ENCODE measurements at places on chromosomes 7 and 10.
A peak's percentile ranks its signal among the peaks of the same experiment; 100 is the strongest.

DNA sequence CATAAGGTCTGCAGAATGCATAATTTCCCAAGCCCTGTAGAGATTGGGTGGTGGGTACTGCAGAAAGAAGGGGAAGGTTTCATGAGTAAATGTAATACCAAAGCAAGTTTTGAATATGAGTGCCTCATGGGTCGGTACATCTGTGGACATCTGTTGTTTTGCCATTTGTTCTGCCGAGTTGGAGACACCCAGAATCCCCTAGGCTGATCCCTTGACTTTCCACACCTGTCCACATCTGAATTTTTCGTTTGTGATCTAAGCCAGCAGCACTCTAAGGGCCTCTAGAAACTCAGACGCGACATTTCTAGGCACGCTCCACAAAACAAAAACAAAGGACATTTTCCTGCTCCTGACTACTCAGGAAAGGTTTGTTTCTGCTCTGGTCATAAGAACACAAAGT lies 11.7 kb upstream of the SLF2 start:
- no peak for DNase-seq

DNA sequence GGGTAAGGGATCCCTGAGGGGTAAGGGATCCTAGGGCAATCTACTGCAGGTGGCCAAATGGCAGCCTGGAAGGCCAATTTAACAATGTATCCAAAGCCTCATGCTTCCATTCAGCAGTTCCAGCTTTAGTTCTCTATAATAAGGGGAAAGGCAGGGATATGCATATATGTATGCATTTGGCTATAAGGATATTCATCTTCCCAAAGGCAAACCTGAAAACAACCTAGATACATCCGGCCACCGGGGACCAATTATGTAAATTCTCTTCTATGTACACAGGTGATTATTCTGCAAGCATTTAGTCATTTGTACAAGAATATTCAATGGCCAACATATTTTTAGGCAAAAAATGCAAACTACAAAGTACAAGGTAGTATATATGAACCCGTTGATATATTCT lies 26.7 kb downstream of the PSAP start:
- DNase-seq = no peak

GRCh38 chr10:116287906-116288501 lies 15.0 kb upstream of the GFRA1 start:
- DNase-seq = no peak

- peak; percentile 92 for DNase-seq
These were observed 17.8 kb upstream of the PDLIM1 start for GRCh38 chr10:95308389-95309302.

GRCh38 chr7:40916813-40917212 lies 782.0 kb downstream of the SUGCT start:
- no peak for DNase-seq

GRCh38 chr7:296373-296945 lies 6.5 kb downstream of the FOXL3 start:
- no peak for DNase-seq

- peak; percentile 47 for DNase-seq
These were observed 17.1 kb downstream of the MBL2 start for GRCh38 chr10:52755297-52756062.

GRCh38 chr7:112255388-112255720 lies 48.9 kb downstream of the ZNF277 start:
- DNase-seq = no peak

DNA sequence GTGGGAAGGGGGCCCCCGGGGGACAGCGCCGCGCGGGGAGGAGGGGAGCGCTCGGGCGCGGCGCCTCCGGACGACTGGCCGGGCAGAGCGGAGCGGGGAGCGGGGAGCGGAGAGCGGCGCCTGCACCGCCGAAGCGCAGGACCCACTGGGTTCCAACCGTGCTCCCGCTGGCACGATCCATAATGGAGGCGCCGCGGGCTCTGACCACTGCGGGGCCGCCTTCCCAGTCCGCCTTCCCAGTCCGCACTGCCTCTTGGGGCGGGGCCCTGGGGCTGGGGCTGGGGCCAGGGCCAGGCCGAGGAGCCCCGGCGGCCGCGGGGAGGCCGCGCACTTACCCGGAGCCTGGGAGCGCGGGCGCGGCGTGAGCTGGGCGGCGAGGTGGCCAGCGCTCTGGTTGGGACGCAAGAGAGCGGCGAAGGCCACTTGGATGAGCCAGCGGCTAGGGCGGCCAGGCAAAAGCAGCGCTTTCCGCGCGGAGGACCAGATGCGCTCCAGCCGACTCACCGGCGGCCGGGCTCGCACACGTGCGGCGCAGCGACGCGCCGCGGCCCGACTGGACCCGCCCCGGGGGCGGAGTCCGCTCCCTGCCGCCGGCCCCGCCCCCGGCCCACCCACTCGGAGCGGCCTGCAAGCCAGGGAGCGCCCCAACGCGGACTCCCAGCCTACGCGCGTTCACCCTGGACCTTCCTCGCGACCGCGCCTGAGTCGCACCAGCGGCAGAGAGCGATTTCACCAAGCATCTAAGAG lies at the start of gene PUS7:
Gene PUS7, minus strand, starts transcription at position 555 of the 747 bp plus-strand sequence. CDS start 13,759 bp downstream, outside the sequence.
- no peak for DNase-seq

GRCh38 chr10:49571388-49571787 lies 32.5 kb upstream of the ERCC6 start:
- no peak for DNase-seq

DNA sequence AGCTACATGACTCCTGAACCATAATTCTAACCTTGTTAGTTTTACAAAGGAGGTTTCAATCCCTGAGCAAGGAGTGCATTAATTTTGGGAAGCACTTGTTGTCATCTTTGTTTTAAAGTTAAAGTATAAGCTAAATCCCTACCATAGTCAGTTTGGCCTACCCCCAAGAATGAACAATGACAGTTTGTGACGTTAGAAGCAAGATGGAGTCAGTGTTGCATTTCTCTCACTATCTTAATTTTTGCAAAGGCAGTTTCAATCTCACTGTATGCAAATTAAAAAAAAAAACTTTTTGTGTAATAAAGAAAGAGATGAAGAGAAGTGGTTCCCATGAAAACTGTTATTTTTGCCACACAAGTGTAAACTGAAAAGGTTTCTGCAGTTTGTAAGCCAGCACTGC lies 50.7 kb upstream of the PIK3AP1 start:
- no peak for DNase-seq

- no peak for DNase-seq
These were observed 605.8 kb downstream of the PTPRN2 start for GRCh38 chr7:157981778-157982177.

DNA sequence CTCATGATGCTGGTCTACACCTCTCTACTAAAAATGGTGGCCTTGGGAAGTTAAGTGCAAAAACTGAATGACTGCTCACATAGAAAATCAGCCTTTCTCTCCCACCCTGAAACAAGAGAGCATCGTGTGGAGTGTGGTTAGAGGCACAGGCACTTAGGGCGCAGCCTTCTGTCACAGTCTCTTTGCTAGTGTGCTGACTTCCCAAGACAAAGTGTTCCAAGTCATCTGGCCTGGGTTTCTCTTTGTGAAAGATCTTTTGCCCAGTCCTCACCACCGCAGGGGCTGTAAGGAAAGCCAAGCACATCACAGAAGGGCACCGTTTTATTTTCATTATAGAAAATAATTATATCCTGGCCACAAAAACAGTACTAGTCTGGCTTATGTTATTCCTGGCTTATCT lies 12.5 kb downstream of the STN1 start:
- no peak for DNase-seq

- DNase-seq = no peak
These were observed 252.7 kb upstream of the SHH start for GRCh38 chr7:156064971-156065386.

GRCh38 chr7:5001911-5002310 lies 42.9 kb upstream of the MMD2 start:
- DNase-seq = no peak

DNA sequence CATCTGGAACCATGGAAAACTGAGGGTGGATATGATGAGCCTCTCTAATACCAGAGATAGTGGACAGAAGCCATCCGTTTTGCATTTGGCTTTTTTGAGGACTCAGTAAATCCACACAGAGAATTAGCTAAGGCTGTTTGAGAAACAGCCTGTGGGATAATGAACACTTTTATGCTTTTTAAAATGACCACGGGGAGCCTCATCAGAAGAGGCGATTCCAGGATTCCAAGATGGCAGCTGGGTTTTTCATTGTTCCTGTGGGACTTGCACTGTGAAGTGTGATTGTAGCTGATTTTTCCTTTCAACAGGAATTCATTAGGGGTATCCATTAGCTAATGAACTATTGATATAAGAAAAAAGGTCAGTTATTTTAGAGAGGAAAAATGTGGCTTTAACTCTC lies 353.2 kb downstream of the AUTS2 start:
- DNase-seq = no peak

DNA sequence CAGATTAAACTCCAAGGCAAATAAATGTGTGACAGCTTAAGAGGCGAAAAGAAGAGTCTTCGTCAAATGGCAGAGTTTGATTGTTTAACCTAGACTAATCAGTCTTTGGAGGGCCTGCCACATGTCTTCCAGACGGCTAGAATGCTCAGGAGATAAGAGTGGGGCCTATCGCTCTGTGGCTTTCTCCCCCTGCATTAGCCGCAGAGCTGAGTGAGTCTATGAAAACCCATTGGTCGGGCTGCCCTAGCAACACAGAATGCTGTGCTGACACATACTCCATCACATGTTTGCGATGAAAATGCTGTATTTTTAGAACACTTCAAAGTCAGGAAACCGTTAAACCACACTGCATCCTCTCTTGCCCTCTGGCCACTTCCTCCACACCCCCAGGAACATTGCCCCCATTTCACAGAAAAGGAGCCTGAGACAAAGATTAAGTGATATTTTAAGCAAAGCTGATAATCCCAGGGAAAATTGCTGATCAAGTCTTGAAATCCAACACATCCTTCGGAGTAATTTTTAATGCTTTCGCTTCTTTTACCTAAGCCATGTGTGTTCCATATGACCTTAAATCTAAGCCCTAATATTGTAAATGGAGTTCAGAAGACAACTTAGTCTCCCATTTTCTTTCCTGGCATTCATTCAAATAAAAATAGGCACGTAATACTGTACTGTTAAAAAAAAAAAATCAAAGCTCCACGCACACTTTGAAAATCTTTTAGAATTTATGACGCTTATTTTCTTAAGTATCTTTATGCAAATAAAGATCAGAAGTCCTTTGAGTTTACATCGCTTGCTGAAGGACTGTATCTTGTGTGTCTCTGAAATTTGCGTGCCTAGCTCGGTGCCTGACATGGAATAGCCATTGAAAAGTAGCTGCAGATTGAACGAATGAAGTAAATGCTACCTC lies 161.2 kb downstream of the CELF2 start:
- DNase-seq = peak; percentile 52

DNA sequence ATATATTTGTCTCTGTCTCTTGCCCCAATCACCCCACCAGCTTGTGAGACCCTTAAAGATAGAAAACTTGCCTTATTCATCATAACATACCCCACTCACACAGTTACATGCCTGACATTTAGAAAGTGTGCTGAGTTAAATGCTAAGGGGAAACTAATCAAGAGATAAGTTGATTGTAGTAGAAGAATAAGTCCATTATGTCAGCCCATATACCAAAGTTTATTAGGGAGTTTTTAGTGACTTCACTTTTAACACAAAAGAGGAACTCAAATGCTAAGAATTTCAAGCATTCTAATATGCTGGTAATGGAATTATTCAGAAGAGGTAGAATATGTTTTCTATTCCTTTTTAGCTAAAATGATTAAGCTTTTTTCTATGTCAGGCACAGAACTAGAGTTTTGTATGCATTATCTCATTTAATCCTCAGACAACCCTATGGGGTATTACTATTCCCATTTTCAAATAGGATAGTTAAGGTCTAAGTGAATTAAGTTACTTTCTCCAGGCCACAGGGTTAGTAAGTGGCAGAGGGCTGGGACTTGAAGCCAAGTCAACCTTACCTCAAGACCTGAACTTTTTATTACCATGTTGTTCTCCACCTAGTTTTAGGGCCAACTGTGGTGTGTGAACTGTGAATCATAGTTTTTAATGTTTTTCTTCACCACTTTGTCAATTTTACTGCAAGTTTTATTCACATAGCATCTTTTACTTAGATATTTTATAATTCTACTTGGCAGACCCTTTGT lies 19.6 kb downstream of the ASAH2 start:
- no peak for DNase-seq

DNA sequence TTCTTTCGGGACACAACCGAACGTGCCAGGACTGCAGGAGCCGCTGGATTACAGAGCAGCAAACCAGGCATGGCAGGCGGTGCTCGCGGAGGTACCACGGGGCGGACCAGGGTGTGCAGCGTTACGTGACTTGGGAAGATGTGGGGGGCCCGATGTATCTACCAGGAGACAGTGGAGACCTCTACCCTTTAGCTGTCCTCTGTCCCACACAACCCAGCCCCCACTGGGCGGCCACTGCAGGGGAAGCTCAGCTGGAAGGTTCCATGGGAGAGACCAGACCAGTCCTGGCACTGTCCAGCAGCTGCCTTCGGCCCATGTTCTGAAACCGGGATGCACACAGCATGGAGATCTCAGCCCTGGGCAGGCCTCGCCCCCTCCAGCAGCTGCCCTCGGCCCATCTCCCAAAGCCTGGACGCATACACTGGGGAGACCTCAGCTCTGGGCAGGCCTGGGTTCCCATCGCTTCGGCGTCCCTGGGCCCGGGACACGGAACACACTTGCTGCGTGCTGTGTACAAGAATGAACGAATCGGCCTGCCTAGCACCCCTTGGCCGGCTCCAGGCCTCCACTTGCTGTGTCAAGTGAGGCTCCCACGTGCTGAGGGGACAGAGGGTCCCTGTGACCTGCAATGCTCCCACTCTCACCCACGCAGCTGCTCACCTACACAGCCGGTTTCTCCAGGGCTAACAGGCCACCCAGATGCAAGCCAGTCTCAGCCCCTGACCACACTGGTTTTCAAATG lies 177.4 kb downstream of the ELFN1 start:
- DNase-seq = no peak

DNA sequence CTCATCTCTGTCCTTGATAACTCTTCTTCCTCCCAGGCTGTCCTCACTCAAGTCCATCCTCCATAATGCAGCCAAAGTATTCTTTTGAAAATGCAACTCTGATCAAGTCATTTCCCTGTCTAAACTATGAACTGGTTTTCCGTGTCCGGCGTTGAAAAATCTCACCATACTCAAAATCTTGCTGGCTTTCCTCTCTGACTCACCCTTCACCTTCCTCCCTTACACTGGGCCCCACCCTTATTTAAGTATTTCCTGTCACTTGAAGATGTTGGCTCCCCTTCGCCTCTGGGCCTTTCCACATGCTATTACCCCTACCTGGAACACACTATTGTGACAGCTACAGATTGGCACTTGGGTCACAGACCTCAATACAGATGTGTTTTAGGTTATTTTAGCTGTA lies 515.6 kb downstream of the INHBA start:
- DNase-seq = no peak
